Dermis microvascular lymphatic vessel endothelial cell (primary cell): ENCODE measurements at places on chromosomes 6 and 20. TPM values are rescaled to one million over a fixed set of nuclear protein-coding genes. Genes with fewer than 3 reads are reported as not detected.
A peak's percentile ranks its signal among the peaks of the same experiment; 100 is the strongest.

- DNase-seq: no peak
Observed at GRCh38 chr6:13368731-13369115, 40.4 kb upstream of the TBC1D7 start.

GRCh38 chr6:154592199-154592860 is 81.8 kb upstream of the CNKSR3 start:
- DNase-seq: no peak

DNA sequence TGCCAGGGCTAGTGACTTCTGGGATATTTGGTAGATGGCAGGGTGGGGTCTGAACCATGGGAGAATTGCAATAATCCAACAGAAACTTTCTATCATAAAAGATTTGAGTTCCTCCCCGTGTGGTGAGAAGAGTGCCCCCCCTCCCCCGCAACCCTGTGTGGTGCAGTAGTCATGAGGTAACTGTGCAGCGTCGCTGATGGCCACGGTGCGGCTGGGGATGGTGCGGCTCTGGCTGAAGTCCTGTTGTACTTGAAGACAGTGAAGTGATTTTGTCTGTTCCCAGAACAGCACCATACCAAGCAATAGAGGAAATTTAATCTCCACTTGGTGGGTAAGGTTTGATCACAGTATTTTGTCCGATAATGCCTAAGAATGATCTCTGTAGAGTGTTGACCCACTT is 654.8 kb upstream of the POU3F2 start:
- no peak for DNase-seq

- DNase-seq: peak; percentile 90
Observed at GRCh38 chr20:62025832-62026563, 39.7 kb downstream of the TAF4 start.

GRCh38 chr6:158910484-158911440 is 89.2 kb downstream of the RSPH3 start:
- DNase-seq: no peak

PGC gene
- total RNA-seq: not detected in 2 replicates

ZNF311 gene
- total RNA-seq: under 0.01 and 0.13 TPM in 2 replicates

HAO1 gene
- not detected in 2 replicates for total RNA-seq

GRCh38 chr20:49684335-49684997 is 29.2 kb downstream of the B4GALT5 start:
- no peak for DNase-seq

SNX9 gene
- 36.2 and 53.7 TPM in 2 replicates for total RNA-seq

GRCh38 chr6:71392276-71392675 is 103.7 kb downstream of the OGFRL1 start:
- DNase-seq: no peak

DNA sequence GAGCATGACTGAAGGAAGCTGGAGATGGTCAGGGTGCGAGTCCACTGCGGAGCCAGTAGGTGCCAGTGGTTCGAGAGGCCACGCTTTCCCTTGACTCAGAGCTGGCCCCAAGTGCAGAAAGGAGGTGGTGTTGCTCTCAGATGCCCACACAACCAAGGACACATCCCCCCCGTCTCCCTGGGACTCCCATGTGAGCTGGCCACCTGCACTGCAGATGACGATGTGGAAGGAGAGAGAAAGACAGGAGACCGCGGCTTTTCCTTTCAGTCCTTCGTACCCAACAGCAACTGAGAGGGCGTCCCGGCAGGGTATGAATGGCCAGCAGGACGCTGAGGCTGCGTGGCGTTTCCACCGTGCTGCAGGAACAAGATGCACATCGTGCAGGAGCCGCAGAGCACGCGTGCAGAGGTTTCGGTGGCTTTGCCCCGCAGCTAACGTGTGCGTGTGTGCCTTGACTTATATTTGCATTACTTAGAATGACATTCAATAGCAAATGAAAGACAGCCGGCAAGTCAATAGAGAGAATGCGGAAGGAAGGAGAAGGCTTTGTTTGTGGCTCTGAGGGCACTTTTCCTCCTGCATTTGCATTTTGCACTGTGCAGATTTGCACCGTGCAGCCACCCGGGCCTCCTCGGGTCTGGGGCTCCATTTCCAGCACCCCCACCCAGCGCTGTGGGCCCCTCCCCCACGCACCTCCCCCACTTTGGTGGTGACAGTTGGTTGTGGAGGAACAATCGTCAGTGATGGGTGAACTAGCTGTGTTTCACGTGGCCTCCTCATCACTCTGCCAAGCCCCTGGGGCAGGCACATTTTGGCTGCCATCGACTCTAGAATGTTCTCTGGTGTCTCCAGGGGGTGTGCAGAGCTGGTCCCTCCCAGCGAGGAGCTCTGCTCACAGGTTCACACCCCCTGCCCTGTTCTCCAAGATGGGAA is 26.4 kb upstream of the BHLHE23 start:
- DNase-seq: no peak

NKX2-4 gene
- total RNA-seq: not detected in 2 replicates

SLC35D3 gene
- total RNA-seq: not detected in 2 replicates

DNA sequence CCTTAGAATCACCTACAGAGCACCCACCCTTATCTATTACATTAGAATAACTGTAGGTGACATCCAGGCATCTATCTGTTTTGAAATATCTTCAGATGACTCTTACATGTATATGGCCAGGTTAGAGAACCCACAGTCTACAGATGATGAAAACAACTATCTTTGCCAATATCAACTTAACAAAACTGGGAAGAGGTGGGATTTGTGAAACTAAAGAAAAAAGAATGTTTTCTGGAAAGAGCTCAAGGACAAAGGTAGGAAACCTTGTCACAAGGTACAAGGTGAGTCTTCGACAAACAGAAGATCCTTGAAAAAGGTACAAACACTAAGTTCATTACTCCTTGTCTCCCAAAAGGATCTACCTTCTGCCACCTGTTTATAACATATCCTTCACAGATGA is 47.0 kb upstream of the DST start:
- DNase-seq: no peak

GRCh38 chr6:1327630-1328029 is 15.7 kb downstream of the FOXQ1 start:
- DNase-seq: no peak

DNA sequence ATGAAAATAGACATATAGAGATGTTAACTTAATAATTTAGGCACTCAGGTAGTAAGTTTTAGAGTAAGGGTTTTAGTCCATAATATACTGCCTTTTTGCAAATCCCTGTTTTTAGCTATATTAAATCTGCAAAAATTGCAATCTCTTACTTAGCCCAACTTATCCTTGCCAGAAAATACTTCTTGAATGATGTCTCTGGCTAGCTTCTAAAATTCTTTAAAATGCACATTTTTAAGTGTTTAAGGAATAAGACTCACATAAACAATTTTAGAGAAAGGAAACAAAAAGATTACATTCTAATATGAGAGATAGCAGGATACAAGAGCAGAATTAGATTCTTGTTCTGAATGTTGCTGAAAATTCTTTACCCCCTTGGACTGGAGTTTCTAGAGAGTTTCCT is 25.8 kb upstream of the RFPL4B start:
- no peak for DNase-seq

DNA sequence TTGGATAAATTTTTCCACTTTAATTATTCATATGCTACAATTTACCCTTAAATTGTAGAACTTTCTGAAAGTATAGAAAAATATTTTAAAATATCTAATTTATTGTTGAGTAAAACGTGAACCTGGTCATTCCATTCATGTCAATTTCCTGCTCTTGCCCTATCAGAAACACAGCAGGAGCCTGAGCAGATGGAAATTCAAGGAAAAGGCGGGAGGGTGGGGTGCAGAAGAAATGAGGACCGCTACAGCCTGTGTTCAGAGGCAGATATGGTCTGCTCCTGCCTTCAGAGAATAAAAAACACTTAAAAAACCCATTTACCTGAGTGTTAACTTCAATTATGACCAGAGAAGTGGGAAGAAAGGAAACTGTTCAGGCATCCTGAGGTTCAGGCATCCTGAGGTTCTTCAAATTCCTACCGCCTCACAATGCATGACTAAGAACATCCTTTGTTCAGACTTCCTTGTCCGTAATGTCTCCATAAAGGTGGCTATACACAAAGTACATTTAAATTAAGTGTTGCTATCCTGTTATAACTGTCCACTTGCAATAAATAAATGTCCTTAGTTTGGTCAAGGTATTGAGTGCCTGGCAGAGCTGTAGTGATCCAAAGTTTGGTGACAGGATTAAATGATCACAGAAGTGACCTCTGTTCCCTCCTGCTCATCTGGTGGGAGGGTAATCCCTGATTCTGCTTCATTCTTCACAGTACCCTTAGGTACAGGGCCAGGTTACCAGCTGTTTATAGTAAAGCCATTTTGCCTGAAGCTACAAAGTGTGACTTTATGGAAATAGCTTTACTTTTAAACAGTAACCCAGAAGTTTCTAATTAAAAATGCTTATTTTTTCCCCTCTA is 109.1 kb downstream of the MAN1A1 start:
- peak; percentile 40 for DNase-seq

DNA sequence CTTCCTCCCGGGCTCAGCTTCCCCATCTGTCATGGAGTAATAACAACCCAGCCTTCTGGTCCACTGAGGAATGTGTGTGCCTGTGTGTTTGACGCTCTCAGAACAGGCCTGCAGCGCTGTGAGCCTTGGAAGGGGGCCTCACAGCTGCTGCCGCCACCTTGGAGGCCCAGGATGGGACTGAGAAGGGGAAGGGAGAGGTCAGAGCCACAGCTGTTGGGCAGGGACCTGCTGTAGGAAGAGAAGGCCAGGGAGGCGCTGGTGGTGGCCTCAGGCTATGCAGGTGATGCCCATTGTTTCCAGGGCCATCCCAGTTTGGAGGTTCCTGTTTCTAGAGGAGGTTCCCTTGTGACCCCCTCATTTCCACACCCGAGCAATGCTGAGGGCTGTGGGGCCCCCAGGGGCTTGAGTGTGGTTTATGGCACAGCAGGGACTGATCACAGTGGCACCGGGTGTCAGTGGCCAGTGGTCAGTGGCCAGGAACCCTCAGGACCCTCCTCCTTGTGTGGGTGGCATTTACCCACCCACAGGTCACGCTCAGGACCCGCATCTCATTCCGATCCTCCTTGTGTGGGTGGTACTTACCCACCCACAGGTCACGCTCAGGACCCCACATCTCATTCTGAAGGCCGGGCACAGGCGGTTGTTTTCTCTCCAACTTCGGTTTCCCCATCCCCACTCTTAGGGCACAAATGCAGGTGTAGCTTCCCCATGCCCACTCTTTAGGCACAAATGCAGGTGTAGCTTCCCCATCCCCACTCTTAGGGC is 14.0 kb downstream of the TPD52L2 start:
- no peak for DNase-seq

DNA sequence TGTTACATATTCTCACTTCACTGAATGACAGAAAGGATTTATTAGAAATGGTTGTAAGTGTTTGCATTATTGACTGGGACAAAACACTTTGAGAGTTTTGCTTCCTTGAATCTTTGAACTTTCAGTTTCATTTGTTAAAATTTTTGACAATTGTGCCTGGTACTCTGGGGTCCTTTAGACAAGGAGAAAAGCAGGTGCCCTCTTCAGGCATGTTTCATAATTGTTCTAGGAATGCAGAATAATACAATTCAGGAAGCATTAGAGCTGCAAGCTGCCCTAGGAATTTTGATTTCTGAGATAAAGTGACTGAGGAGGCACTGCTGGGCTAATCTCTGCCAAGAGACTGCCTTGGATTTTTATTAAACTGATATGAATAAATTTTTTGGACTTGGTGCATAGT is 49.7 kb downstream of the TOP1 start:
- peak; percentile 52 for DNase-seq

GRCh38 chr20:9241232-9241692 is 172.4 kb downstream of the PLCB4 start:
- DNase-seq: peak; percentile 79

GRCh38 chr6:33761922-33762629 is 15.4 kb upstream of the IP6K3 start:
- DNase-seq: no peak

DNA sequence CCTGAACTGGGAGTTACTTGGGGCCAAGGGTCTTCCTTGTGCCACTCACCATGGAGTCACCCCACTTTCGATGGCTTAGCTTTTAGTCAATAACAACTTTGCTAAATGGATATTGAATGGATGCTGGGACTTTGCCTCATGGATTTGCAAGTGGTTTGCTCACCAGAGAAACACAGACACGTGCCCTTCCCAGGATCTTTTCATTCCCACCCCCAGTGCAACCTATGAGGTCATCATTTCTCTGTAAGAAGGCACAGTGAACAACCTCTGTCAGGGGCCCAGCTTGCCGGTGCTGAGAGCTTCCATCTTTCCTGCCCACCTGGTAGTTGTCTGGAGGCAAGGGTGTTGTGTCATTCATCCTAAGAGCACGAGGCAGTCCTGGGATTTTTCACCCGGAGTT is 256.8 kb upstream of the PMEPA1 start:
- DNase-seq: no peak

DNA sequence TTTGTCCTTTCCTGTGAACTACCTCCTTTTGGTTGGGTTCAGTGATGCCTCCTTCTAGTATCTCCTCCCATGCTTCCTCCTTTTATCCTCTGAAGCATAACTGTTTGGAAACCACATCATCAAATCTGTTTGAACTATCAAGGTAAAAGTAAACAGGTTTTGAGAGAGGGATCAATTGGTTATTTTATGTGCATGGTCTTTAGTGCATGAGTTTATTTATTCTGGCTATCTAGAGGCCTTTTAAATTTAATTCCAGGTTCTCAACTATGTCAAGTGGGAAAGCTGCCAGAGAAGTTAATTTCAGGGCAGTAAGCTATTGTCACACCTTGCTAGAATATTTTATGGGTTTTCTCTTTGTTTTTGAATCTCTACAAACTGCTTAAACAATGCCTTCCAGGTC is 54.1 kb downstream of the WASF1 start:
- DNase-seq: no peak

GRCh38 chr20:9262653-9263194 is 193.8 kb downstream of the PLCB4 start:
- DNase-seq: no peak

- no peak for DNase-seq
Observed at GRCh38 chr20:33419140-33419974, 18.0 kb upstream of the CDK5RAP1 start.

DNA sequence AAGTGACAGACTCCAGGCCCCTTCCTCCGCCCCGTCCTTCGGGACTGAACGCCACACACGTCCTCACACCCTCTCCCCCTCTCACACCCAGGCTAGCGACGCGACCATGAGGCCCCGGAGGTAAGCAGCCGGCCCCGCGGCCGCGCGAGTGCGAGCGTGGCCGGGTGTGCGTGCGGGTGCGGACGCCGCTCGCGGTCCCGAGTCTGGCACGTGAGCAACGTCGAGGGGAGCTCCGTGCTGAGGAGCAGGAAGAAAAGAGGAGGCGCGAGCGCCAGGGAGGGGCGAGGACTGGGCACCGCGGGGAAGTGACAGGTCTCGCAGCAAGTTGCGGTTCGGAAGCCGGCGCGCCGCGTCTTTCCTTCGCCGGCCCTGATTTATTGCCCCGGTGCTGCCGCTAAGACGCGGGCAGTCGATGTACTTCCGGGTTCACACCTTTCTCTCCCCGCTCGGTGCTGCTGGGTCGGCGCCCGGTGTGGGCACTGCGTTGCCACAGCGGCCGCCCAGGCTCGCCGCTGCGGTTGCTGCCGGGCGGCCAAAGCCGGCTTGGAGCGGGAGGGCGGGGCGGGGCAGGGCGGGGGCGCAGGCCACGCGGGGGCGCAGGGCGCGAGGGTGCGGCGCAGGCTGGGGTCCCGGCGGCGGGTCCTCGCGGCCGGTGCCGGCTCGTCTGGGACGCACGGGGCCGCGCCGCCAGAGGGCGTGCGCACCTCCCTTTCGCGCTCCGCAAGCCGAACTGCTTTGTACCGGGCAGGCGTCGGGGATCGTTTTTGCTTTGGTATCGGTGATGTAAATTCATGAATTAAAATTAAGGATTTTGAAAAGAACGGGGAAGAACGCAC is 15.8 kb upstream of the LIN28B start:
- peak; percentile 3 for DNase-seq
